Astrocyte (in vitro differentiated cells and primary cell): ENCODE measurements at places on chromosomes 11 and 22. TPM values are rescaled to one million over a fixed set of nuclear protein-coding genes. Genes with fewer than 3 reads are reported as not detected.

GRCh38 chr11:119085437-119085847 lies 761 bp downstream of the HMBS start:
- DNase-seq, result peak; percentile 10

DNA sequence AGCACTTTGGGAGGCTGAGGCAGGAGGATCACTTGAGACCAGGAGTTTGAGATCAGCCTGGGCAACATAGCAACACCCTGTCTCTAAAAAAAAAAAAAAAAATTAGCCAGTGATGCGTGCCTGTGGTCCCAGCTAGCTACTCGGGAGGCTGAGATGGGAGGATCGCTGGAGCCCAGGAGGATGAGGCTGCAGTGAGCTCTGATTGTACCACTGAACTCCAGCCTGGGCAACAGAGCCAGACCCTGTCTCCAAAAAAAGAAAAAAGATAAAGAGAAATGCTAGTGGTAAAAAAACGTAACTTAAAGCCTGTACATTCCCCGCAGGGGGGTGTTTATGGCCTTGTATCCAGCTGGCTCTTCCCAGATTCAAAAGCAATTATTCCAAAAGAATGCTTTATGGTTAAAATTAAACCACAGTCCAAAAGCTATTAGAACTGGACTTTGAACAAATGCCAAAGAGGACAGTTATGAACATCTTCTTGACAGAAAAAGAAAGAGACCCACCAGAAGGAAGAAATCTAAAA lies 16.4 kb upstream of the SNX32 start:
- no peak for DNase-seq

DNA sequence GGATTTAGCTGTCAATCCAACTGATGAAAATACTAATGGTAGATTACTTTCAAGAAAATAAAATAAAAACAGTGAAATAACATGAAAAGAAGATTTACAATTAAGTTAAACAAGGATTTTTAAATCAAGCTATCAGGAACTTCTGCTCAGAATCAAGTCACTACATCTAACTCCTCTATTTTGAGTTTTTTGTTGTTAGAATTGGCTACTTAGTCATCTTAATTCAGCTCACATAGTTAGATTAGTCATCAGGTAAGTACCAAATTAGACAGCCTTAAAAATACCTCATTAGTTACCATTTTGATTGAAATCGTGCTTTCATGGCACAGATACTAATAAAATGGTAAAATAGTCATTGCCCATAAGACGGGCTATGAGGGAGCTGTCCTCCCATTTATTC lies 35.8 kb downstream of the BTG4 start:
- DNase-seq, result peak; percentile 25

Gene HPX
- total RNA-seq, result 1.7 and 1.9 TPM in 2 replicates

DNA sequence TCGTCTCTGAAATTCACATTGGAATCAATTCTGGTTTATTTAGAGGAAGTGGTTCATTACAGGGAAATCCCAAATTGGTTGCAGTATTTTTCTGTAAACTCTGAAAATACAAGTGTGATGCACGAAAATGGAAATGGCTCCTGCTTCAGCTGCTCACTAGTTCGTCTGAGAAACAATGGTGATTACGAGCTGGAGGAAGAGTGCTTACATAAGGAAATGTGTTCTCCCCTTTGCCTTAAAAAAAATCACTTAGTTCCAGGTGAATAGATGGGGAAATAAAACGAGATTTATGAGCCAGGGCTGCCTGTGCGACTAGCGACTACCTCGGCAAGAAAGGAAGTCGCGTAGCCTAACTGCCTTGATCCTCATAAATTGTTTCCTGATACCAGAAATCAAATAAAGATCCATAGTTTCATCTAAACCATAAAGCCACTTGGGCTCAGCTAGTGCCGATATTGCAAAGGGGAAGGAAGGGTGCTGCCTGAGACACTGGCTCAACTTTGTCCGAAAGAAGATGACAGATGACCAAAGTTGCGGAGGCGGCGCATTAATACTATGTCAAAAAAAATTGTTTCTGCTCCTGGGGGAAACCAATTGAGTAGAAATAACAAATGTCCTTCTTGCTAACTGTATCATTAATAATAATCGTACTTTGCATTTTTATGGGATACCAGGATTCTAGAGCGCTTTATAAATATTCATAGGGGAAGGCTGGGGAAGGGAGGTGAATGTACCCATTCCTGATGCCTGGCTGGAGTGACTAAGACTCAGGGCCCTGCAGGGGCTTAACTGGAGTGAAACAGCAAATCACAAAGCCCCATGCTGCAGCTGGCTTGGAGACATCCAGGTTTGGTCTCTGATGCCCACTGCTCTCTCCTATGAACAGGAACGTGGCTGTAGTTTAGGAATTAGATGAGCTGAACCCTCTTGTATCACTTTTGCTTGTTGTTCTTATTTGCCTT lies 185.7 kb downstream of the BLID start:
- DNase-seq, result peak; percentile 52

DNA sequence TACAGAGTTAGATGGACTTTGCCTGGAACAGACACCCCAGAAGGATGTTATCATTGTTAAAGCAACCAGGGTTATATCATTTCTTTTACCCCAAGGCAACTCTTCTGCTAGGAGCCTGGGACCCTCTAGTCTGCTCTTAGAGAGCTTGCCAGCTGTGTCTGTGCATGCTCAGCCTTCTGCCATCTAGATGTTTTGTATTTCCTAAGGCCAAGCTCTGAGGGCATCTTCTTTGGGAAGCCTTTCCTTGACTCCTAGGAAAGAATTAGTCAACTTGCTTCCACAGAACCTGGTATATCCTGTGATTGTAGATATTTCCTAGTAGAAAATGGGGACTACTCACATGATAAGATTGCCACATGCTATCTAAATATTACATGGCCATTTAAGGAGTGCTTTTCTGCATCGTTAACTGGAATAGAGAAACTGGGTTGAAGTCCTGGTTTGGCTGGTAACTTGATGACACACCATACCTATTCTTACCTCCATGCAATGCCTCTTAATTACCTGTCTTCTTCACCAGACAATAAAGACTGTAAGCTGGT lies 87.6 kb downstream of the STIM1 start:
- DNase-seq, result no peak

- DNase-seq, result no peak
Observed at GRCh38 chr11:26329206-26329605, 2.7 kb upstream of the ANO3 start.

GRCh38 chr22:28759861-28760560 lies 12.5 kb upstream of the CCDC117 start:
- DNase-seq, result no peak

Gene TTC28
- total RNA-seq, result 23.2 and 24.4 TPM in 2 replicates

Gene CHST1
- total RNA-seq, result 2.6 and 3.0 TPM in 2 replicates

- no peak for DNase-seq
Observed at GRCh38 chr22:49678137-49678841, 149.4 kb downstream of the BRD1 start.

DNA sequence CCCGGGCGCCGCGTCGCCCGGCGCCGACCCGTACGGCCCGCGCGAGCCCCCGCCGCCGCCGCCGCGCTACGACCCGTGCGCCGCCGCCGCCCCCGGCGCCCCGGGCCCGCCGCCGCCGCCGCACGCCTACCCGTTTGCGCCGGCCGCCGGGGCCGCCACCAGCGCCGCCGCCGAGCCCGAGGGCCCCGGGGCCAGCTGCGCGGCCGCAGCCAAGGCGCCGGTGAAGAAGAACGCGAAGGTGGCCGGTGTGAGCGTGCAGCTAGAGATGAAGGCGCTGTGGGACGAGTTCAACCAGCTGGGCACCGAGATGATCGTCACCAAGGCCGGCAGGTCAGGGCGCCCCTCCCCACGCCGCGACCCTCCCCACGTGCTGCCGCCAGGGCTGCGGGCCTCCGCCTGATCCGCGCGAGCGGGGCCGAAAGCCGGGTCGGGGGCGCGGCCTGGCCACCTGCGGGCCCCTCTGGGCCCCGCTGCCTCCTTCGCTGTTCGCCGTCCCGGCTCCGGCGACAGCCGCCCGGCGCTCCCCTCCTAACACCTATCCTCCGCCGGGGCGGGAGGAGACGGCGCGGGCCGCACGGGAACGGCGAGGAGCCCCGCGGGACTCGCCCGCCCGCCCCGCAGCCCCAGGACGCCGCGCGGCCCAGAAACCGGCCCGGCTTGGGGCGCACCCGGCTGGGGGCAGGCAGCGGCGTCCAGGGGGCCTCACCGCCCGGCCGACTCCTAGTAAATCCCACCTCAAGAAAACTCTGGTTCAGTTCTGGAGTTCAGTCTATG lies 560 bp downstream of the TBX1 start:
- no peak for DNase-seq

GRCh38 chr11:8080069-8080670 lies 841 bp upstream of the TUB start:
- DNase-seq, result no peak

GRCh38 chr11:64349025-64349387 lies 9.0 kb downstream of the CCDC88B start:
- no peak for DNase-seq

Gene PIK3IP1
- total RNA-seq, result 21.4 and 22.3 TPM in 2 replicates

DNA sequence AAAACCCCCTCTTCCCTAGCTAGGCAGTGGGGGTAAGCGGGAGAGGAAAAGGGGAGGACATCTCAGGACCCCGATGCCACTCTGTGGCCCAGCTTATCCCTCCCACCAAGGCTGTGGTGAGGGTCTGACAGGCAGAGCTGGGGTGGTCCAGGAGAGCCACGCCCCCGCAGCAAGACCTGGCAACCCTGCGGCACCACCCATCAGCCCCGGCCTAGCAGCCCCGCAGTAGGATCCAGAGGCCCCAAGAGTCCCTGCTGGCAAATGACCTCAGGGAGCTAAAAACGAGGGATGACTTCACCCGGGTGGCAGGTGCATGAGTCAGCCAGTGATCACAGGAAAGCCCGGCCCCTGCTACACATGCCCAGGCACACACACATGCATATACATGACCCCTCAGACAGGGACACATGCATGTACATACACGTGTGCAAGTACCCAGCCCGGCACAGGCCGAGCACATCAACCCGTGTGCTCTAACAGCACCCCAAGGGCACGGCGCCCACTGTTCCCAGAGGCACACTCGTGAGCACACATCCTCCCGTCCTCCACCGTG lies 32.3 kb downstream of the ARVCF start:
- DNase-seq, result peak; percentile 68

DNA sequence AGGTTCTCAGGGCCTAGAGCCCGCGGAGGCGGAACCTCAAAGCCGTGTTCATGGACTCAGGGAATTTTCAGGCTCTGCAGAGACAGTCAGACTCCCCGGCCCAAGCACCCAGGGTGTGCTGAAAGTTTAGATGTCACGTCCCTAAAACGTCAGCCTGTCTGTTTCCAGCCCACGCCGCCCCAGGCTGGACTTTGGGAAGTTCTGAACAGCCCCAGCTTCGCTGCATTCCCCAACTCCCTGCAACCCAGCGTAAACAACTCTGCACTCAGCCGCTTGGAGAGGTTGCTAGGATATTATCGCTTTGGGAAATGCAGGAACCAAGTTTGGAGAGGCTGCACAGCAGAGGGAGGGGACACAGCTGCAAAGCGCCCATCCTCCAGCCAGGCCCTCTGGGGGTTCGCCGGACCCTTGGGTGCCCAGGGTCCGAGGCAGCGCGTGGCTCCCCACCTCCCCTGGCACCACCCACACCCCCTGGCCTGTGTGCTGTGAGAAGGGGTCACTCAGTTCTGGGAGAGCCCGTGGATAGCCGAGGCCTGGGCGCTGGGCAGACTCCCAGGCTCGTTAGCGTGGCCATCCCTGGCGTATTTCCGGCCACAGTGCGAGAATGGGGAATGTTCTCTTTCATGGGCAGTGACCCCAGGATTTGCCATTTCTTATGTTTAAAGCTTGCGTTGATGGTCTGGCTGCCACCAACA lies 120.5 kb upstream of the FGF3 start:
- peak; percentile 70 for DNase-seq
